ENCODE measurements at places on chromosomes 6 and 20.

DNA sequence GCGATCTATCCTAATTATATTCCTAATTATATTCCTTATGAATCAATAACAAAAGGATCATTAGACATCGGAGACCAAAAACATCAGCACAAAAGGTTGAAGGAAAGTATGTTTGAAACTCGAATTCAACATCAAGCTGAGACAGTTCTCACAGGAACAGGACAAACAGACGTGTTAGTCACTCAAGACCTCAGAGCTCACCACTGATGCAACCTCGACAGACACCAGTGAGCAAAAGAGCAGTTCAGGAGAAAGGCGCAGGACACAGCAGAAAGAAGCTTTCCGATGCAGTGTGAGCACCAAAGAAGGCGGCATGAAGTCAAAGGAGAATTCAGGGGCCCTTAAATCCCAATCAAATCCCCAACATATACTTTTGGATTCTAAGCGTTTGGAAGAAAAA is 6.3 kb upstream of the RAMACL start:
- peaks cover 13% of the 10 kb centered on the region for H3K4me1 ChIP-seq
- no peak overlapping the region for H3K27ac ChIP-seq
- no peaks in the 10 kb centered on the region for H3K36me3 ChIP-seq
- no peak for ATAC-seq

GRCh38 chr6:111382476-111383294 is 100.3 kb downstream of the REV3L start:
- no peaks in the 10 kb centered on the region for H3K4me1 ChIP-seq
- H3K4me3 ChIP-seq: no peak overlapping the region
- peaks cover 78% of the 10 kb centered on the region for H3K36me3 ChIP-seq
- no peaks in the 10 kb centered on the region for H3K27me3 ChIP-seq
- peak; percentile 28 for ATAC-seq
- no peak overlapping the region for H3K27ac ChIP-seq

- no peak for ATAC-seq
- no peak overlapping the region for H3K27ac ChIP-seq
- H3K4me1 ChIP-seq: no peaks in the 10 kb centered on the region
- no peak overlapping the region for H3K4me3 ChIP-seq
Measured at GRCh38 chr20:54995553-54995952, 520.2 kb downstream of the DOK5 start.

- H3K27me3 ChIP-seq: peaks cover 6% of the 10 kb centered on the region
- no peak overlapping the region for H3K4me3 ChIP-seq
- no peaks in the 10 kb centered on the region for H3K36me3 ChIP-seq
- H3K4me1 ChIP-seq: no peaks in the 10 kb centered on the region
- no peak for ATAC-seq
Measured at GRCh38 chr20:7146552-7147219, 379.2 kb downstream of the BMP2 start.

DNA sequence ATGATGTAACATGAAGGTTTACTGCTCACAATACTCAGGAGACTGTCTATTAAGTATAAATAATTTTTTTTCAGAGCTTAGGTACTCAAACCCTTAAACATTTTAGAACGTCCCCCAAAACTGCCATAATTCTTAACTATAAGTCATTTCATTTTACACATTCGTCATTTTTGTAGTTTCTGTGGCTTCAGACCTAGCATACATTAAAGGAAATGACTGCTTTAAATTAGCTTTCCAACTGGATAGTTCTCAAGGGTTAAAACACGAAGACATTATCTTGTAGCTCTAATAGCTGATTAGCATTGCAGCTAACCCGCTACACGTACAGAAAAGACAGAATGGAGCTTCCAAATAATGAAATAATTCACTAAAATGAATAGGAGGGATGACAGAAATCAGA is 24.9 kb upstream of the PLN start:
- no peak overlapping the region for H3K4me3 ChIP-seq
- no peak for ATAC-seq
- peaks cover 5% of the 10 kb centered on the region for H3K4me1 ChIP-seq
- no peaks in the 10 kb centered on the region for H3K36me3 ChIP-seq

DNA sequence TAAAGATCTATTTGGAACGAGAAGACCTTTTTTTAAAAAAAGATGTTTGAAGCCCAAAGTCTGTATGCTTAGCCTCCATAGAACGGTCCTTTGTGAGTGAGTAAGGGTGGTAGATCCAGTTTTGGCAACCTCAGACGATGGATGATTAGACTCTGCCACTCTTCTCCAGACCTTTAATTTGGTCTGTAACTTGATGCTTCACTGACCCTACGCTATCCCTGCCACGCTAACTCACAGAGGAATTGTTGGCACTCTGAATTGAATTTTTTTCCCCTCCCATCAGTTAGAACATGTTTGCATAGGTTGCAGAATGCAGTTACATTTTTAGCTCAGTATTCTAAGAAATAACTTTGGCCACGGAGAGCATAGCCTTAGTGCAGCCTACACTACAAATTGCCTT is 15.8 kb upstream of the DEK start:
- peaks cover 58% of the 10 kb centered on the region for H3K27me3 ChIP-seq
- H3K4me1 ChIP-seq: no peaks in the 10 kb centered on the region
- H3K36me3 ChIP-seq: no peaks in the 10 kb centered on the region

- H3K27me3 ChIP-seq: no peaks in the 10 kb centered on the region
- H3K27ac ChIP-seq: no peak overlapping the region
- no peaks in the 10 kb centered on the region for H3K36me3 ChIP-seq
- no peak for ATAC-seq
Measured at GRCh38 chr6:90124874-90125510, 171.7 kb downstream of the BACH2 start.

- no peaks in the 10 kb centered on the region for H3K4me1 ChIP-seq
- no peak for ATAC-seq
- H3K27ac ChIP-seq: no peak overlapping the region
- no peaks in the 10 kb centered on the region for H3K36me3 ChIP-seq
Measured at GRCh38 chr20:8964959-8965562, 103.8 kb upstream of the PLCB4 start.

DNA sequence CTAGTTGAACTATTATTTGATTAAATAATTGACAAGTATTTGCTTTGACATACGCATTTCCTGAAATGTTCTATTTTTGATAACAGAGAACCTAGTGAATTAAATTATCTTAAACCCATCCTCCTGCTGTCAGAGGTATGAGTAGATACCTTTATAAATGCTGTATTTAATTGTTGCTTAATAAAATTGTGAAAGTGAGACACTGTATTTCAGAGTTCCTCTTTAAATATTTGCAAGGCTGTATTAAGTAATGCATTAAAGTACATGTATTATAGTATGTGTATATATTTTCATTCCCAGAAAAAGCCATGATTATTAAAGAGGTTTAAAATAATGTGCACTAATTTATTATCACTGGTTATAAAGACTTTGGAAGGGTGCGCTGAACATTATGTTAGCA is 483.8 kb downstream of the TFAP2B start:
- H3K4me1 ChIP-seq: no peaks in the 10 kb centered on the region
- no peaks in the 10 kb centered on the region for H3K36me3 ChIP-seq
- no peak for ATAC-seq
- H3K4me3 ChIP-seq: no peak overlapping the region
- H3K27me3 ChIP-seq: no peaks in the 10 kb centered on the region

DNA sequence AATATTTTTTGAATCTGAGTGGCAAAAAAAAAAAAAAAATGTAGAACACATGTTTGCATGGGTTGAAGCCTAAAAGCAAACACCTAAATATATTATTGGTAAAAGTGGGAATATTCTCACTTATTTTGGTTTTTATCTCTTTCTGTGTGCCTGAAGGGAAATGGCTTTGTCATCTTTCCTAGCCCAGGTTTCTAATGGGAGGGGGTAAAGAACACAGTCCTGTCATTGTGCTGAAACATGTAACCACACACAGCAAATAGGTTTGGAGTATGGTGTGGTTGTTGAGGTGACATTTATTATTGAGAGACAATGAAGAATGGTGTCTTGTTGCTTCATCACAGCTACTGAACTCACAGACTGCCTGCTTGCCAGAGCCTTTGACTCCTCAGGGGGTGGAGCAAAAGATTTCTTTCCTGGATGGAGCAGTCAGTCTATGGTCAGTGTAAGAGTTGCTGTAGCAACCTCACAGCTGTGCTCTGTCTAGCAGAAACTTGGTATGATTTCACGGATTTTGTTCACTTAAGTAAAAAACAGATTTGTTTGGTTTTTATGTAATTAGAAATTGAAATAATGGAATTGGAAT is 70.2 kb downstream of the CEP57L1 start:
- peaks cover 17% of the 10 kb centered on the region for H3K36me3 ChIP-seq
- H3K4me3 ChIP-seq: no peak overlapping the region
- H3K4me1 ChIP-seq: no peaks in the 10 kb centered on the region

DNA sequence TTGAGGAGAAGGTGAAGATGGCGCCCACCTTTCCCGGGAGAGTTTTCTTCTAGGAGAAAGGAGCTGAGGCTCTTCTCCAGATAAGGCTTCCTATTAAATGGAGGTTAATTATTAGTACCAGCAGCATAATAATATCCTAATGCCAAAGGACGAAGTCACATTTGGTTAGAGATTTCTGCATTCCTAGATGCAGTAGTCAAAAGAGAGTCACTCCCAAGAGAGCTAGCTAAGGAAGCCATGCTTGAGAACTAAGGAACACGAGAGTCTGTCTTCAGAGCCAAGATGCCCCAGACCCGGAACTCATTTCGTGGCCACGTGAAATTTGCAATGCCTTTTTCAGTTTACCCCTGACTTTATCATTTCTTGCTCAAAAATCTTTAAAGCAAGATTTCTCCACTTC is 132.7 kb downstream of the TSHZ2 start:
- H3K4me1 ChIP-seq: peaks cover 7% of the 10 kb centered on the region
- H3K36me3 ChIP-seq: no peaks in the 10 kb centered on the region
- no peak for ATAC-seq
- no peaks in the 10 kb centered on the region for H3K27me3 ChIP-seq
- H3K4me3 ChIP-seq: no peak overlapping the region

DNA sequence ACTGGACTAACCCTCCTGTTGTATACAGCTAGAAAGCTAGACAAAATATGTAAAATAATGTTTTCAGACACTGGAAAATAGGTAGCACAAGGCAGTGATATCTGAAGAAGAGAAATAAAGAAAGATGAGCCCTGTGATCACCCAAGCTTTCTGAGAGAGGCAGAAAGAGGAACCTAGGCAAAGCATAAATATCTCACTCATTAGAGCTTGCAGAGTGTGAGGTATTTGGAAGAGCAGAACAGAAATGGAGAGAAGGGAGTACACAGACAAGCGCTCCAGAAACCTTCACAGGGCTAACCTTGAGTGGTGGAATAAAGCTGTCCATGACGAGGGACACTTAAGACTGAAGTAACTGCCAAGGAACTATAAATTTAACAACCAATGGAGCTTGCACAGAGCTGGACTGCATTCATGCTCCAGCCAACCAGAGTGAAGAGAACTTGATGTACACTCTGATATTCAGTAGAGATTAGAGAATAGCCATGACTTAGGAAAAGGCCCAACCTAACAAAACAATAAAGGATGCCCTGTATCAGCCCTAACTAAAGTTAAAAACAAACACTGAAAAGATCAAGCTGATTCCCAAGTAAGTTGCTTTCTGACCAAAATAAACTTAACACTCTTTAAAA is 280.9 kb upstream of the STXBP5 start:
- no peak overlapping the region for H3K4me3 ChIP-seq
- no peaks in the 10 kb centered on the region for H3K27me3 ChIP-seq
- no peak for ATAC-seq
- no peak overlapping the region for H3K27ac ChIP-seq
- H3K36me3 ChIP-seq: no peaks in the 10 kb centered on the region

DNA sequence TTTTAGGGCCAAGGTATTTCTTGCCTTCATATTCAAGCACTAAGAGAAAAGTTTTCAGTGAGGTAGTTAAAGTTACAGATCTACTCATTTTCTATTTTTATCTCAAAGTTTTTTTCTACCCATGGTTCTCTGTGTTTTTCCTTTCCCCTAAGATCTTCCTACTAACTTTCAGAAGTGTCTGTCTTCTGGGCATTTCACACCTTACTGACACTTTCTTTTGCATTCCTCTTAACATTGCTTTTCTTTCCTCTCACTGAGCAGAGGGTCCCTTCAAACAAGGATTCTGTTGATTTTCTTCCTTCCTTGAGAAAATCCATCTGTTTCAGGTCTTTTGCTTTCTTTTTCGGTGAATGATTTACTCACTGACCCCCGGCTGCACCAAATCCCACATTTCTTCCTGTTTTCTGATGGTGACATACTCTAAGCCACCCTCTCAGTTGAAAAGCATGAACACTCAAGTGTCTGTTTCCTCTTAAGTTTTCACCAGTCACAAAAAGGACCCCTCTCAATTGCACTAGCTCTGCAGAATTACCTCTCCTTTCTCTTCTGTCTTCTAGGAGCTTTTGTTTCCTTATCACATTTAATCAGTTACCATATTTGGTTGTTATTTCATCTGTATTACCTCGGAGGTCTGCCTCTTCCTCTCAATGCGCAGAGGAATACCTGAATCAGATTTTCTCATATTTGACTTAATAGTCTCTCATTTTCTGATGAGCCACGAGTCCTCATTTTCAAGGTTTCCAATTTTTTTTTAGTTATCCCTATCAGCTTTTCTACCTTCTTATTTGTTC is 73.5 kb upstream of the RNF217 start:
- no peaks in the 10 kb centered on the region for H3K27me3 ChIP-seq
- no peak overlapping the region for H3K27ac ChIP-seq
- no peak overlapping the region for H3K4me3 ChIP-seq
- H3K4me1 ChIP-seq: peaks cover 12% of the 10 kb centered on the region
- no peaks in the 10 kb centered on the region for H3K36me3 ChIP-seq
- no peak for ATAC-seq

DNA sequence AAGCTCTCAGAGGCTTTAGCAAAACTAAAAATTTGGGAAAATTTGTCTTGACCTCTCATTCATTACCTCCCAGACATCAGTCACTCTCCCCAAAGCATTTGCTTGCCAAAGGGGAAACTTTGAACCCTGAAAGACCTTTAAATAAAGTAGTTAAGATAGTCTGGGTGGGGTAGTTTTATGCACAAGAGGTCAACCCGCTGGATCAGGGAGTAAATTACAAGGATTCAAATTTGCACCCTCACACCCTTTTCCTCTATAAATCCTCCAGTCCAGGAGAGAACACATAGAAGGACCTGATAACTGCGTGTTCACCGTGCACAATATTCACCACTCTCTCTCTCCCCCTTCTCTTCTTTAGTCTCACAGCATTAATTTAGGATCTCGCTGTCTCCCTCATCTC is 36.1 kb upstream of the TNFRSF21 start:
- no peaks in the 10 kb centered on the region for H3K4me1 ChIP-seq
- ATAC-seq: no peak
- no peak overlapping the region for H3K4me3 ChIP-seq
- H3K27ac ChIP-seq: no peak overlapping the region

- H3K27me3 ChIP-seq: no peaks in the 10 kb centered on the region
- peaks cover 7% of the 10 kb centered on the region for H3K4me1 ChIP-seq
- no peak for ATAC-seq
- H3K27ac ChIP-seq: no peak overlapping the region
Measured at GRCh38 chr6:80129485-80129884, 23.0 kb downstream of the BCKDHB start.

DNA sequence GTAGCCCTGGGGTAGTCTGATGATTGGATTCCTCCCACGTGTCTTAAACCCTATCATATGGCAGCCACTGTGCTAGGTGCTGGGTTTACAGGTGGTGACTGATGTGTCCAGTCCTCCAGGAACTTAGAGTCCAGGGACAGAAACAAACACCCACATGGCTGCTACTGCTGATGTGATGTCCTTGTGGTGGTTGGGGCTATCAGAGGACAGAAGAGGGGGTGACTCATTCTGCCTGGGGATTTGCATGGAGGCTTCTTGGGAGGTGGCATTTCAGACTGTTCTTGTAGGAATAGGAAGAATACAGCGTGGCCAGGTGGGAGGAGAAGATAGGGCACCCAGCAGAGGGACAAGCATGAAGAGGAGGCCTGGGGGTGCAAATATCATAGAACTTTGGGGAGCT is 9.8 kb downstream of the RAET1G start:
- no peaks in the 10 kb centered on the region for H3K27me3 ChIP-seq
- no peaks in the 10 kb centered on the region for H3K4me1 ChIP-seq
- H3K27ac ChIP-seq: no peak overlapping the region
- no peak for ATAC-seq
